ENCODE measurements at places on chromosomes 5 and 9. TPM values are rescaled to one million over a fixed set of nuclear protein-coding genes. Genes with fewer than 3 reads are reported as not detected.

C9orf153 gene
- total RNA-seq, result 0.25 TPM

PCDHA9 gene
- 12.3 TPM for total RNA-seq

PCDHGA4 gene
- 7.9 TPM for total RNA-seq

BHMT gene
- 0.25 TPM for total RNA-seq

SEMA6A gene
- 37.1 TPM for total RNA-seq

Data from temporal lobe (tissue), 4 donors.